Dorsolateral prefrontal cortex (tissue), 122 donors: ENCODE measurements at places on chromosomes 4 and X. TPM values are rescaled to one million over a fixed set of nuclear protein-coding genes. Genes with fewer than 3 reads are reported as not detected.

The LRAT gene
- total RNA-seq, result 0.94 TPM

The RIPPLY1 gene
- not detected for total RNA-seq

The CXCL1 gene
- total RNA-seq, result 0.49 TPM

The TACR3 gene
- 0.27 TPM for total RNA-seq

The ENPEP gene
- 2.3 TPM for total RNA-seq

The GBA3 gene
- not detected for total RNA-seq

The SSX4 gene
- not detected for total RNA-seq

The UGT2B17 gene
- not detected for total RNA-seq

The PPBP gene
- total RNA-seq, result 0.96 TPM

The CYLC1 gene
- total RNA-seq, result not detected
